Foreskin fibroblast (primary cell): ENCODE measurements at places on chromosomes 11 and 22.
A peak's percentile ranks its signal among the peaks of the same experiment; 100 is the strongest.

DNA sequence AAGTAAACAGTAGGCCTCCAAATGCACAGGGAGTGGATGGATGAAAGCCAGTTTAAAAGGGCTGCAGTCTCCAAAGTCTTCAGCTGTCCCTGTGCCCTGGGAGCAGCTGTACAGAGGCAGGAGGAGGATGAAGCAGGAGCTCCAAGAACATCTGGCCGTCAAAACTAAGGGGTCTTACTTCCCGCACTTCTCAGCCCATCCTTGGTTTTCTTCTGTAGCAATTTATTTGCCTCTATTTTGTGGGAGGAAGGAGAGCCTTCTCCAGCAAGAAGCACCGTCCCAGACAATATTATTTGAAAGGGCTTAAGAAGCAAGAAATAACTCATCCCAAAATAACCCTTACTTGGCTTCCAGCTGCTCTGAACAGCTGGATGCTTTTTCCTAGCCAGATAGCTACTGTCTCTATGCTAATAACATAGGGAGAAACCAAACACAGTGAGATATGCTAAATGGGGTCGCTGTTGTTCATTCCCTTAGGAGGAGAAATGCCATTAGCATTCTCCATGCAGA lies 133.2 kb downstream of the SPATA19 start:
- no peak for DNase-seq

DNA sequence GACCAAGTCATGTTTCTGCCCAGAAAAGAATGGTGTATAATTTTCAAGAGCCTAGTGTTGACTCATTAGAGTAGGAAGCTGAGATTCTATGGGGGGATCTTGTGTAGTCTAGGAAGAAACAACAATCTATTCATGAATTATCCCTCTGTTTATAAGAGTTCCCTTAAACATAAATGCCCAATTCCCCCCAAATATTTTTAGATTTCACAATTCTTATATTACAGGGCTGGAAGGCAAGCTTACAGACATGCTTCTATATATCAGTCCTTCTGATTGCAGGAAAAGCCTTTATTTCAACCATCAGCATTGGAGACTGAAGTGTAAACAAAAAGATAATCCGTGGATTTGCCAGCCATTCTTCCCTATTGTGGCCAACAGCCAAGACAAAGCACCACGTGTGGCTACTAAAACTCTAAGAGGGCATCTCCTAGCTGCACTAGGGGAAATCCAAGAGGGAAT lies 71.4 kb downstream of the NAT10 start:
- no peak for DNase-seq

- no peak for DNase-seq
Observed at GRCh38 chr11:130388607-130389205, 39.7 kb downstream of the ADAMTS8 start.

DNA sequence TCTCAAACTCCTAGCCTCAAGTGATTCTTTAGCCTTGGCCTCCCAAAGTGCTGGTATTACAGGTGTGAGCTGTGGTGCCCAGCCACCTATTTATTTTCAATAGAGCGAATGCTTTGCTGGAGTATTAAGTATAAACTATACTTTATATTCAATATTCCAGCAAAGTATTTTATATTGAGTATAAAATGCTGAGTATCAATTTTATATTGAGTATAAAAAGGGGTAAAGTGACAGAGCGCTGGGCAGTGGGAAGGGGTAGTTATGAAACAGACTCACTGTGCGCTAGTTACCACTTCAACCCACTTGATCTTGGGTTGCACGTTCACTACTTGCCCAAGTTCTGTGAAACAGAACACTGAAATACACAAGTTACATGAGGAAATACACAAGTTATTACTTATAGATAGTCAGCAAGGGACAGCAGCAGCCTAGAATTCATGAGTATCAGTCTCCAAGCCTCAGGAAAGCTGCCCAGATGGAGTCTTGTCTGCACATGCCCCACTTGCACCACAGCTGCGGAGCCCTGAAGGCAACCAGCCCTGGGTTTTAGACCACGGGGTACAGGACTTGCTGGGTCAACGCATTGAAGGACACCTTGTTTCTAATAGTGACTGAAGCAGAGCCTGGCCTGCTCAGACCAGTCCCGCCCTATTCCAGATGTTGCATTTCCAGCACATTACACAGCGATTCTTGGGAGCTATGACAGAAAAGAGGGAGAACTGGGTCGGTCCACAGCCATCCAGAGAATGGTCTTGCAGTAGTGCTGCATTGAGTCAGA lies 51.6 kb upstream of the SYT13 start:
- no peak for DNase-seq

GRCh38 chr11:117189941-117190544 lies 9.1 kb upstream of the TAGLN start:
- DNase-seq, result no peak

- no peak for DNase-seq
Observed at GRCh38 chr11:95686265-95686664, 103.3 kb downstream of the FAM76B start.

- peak; percentile 47 for DNase-seq
Observed at GRCh38 chr22:23791738-23792645, 5.2 kb downstream of the SMARCB1 start.

GRCh38 chr11:27187075-27187847 lies 146.6 kb downstream of the BBOX1 start:
- no peak for DNase-seq

GRCh38 chr11:10935015-10935559 lies 77.2 kb upstream of the ZBED5 start:
- no peak for DNase-seq

DNA sequence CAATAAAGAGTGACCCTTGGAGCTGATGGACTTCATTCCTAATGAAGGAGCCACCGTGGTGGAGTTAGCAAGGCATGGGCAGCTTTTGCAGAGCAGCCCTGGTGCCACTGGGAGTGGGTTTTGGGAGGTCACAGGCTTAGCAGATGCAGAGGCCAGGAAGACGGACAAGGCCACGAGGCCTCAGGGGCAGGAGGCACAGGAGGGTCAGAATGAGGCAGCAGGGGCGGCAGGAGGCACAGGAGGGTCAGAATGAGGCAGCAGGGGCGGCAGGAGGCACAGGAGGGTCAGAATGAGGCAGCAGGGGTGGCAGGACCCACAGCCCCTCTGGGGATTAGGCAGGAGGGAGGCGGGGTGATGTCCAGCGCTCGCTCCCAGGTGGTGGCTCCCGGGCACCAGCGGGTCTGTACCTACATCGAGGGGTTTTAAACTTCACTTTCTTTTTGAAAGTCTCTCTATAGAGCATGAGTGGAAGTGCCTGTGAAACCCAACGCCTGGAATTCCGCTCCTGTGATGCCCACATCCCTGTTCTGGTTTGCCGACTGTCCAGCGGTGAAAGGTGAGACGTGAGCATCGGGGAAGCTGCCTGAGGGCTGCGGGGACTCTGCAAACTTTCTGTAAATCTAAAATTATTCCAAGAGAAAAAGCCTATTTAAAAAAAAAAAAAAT lies 521.6 kb downstream of the BRD1 start:
- no peak for DNase-seq

DNA sequence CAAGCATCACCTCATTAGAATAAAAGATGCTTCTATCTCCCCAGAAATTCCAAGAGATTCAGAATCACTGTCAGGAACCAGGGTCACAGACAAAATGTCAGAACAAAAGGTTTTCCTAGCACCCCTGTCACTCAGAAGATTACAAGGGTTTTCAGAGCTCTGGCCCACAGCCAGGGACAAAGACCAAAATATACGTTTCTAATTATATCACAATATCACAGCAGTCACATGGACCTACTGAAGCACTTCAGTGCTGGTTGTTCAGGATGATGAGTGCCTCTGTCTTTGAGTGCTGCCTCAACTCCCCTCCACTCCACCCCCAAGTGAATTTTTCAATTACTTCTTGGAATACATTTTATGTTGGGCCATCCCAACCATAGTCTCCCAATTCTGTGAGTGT lies 21.9 kb upstream of the RTL6 start:
- DNase-seq, result no peak

GRCh38 chr11:113332638-113333329 lies 18.4 kb downstream of the TTC12 start:
- no peak for DNase-seq

- DNase-seq, result no peak
Observed at GRCh38 chr22:20426259-20426615, 11.4 kb downstream of the SCARF2 start.

DNA sequence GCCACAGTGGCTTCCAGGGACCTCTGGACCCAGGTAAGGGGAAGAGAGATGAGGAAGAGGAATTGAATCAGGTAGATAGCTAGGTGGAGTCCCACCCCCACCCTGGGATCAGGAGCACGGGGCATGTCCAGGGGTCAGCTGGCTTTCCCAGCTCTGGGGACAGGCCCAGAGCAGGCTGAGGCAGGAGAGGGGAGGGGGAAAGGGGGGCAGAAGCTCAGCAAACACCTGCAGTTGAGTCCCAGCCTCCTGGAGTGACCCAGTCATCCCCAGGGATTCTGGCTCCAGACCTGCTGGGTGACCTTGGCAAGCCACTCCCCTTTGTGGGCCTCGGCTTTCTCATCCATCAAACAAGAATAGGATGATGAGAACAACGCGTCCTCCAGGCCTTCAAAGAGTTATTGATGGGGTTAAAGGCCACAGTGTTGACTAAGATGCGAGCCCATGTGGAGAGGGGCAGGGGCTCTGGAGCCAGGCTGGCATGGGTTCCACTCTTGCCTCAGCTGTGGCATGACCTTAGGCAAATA lies 16.0 kb downstream of the STARD10 start:
- no peak for DNase-seq

DNA sequence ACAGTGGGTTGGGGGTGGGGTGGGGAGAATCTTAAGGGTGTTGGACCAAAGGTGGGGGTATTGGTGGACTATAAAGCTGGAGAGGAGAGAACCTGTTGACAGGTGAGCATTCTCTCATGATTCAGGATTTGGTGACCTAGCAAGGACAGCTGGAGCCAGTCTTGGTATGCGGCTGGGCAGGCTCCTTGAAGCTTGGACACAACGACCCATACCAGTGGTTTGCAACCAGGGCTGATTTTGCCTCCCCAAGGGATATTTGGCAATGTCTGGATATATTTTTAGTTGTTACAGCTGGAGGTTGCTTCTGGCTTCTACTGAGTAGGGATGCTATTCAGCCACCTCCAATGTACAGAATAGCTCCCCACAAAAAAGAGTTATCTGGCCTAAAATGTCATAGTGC lies 5.6 kb downstream of the EXT2 start:
- no peak for DNase-seq

GRCh38 chr11:93905384-93905783 lies 55.0 kb upstream of the VSTM5 start:
- DNase-seq, result peak; percentile 85

- peak; percentile 48 for DNase-seq
Observed at GRCh38 chr11:69718147-69718546, 14.3 kb upstream of the FGF19 start.

GRCh38 chr22:46936378-46936903 lies 174.0 kb downstream of the TBC1D22A start:
- peak; percentile 44 for DNase-seq

- peak; percentile 74 for DNase-seq
Observed at GRCh38 chr22:47292546-47293320, 530.3 kb downstream of the TBC1D22A start.

DNA sequence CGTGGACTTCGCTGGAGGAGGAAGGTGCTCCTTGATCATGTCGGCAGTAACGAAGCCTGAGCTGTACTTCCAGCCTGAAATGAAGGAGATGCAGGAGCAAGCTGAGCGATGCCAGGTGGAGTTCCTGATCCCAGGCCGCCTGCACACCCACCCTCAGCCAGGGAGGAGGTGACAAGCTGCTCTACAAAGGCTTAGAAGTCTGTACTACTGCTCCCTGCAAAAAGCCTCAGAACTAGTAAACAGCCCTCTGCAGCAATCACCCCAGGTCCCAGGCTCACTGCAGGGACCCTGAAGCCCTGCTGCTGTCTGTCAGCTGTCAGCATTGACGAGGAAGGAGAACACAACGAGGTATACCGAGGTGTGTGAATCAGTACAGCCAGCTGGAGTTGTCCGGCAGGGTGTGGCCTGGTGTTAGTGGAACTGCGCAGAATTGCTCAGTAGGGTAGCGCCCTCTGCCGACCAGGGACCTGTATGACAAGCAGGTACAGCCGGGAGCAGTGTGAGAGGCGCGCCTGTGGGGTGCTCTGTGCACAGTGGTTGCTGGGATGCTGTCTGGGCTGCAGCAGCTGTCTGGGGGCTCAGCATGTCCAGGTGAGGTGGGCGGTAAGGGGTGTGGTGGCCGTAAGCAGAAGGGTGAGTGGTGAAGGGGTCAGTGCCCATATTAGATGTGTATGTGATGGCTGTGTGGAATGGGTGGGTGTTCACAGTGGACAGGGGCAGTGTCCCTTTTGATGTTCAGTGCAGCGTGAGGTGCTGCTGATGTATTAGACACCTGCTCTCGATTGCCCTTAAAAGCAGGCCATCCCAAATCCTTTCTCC lies 7.6 kb downstream of the CYB5R2 start:
- no peak for DNase-seq

GRCh38 chr22:40449676-40450035 lies 79.3 kb downstream of the SGSM3 start:
- peak; percentile 81 for DNase-seq

DNA sequence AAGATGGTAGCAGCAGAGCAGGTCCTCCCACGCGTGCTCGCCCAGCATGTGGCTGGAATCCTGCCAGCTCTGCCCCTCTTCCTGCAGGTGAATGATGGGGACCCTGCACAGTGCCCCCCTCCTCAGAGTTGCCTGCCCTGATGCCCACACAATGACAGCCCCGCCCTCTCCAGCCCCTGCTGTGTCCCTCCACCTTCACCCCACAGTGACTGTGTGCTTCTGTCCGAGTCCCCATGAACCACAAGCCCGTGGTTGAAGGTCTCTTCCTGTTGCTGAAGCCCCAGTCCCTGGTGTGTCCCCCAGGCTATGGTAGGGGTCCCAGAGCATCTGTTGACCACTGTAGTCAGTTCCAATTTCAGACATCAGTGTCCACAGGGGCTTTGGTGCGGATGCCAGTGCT lies 71.0 kb downstream of the BRD1 start:
- DNase-seq, result no peak

DNA sequence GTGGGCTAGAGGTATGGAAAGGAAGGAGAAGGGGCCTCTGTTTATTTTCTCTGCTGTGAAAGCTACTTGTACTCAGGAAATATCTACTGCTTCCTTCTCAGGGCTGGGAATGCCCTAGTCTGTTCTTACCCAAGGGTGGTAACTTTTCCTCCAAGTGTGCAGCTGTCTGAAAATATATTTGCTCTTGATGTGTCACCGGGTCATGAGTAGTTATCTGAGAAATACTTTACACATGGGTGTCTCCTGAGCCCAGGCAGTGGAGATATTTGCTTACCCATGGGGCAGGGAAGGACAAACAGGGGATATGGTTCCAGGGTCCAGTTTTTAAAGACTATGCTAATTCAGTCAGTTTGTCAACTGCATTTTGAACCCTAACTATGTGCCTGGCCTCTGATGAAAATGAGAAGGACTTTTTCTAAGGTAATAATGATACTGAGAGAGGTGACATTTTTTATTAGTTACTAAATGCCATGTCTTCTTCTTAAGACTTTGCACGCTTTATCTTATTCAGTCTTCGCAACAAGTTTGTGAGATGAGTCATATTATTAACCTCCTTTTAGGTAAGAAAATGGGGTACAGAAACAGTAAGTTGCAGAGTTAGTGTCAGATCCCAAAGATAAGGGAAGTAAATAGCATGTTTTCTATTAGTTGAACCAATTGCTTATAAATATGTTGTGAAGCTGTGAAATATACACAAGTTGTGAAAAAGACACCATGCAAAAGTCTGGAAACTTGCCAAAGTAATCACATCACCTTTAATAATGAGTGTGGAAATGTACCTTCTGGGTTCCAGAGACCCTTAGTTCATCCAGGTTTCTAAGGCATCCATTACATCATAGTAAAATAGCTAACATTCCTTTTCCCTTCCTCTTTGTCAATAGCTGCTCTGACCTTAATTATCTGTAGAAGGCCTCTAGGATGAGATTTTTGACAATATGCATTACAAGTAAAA lies 22.9 kb downstream of the SYTL2 start:
- no peak for DNase-seq

GRCh38 chr11:61650781-61651571 lies 29.2 kb upstream of the DAGLA start:
- no peak for DNase-seq

- DNase-seq, result no peak
Observed at GRCh38 chr22:47066616-47066905, 304.1 kb downstream of the TBC1D22A start.
